ENCODE measurements at places on chromosomes 16 and 17.

DNA sequence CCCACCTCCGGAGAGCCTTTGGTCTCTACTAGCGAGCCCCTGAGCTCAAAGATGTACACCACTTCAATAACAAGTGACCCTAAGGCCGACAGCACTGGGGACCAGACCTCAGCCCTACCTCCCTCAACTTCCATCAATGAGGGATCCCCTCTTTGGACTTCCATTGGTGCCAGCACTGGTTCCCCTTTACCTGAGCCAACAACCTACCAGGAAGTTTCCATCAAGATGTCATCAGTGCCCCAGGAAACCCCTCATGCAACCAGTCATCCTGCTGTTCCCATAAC, 702 bp downstream of the SPN start:
- no peak for DNase-seq

GRCh38 chr17:67624886-67625656, 92.7 kb upstream of the NOL11 start:
- DNase-seq: no peak

GRCh38 chr17:54977744-54978143, 9.2 kb downstream of the STXBP4 start:
- DNase-seq: no peak

DNA sequence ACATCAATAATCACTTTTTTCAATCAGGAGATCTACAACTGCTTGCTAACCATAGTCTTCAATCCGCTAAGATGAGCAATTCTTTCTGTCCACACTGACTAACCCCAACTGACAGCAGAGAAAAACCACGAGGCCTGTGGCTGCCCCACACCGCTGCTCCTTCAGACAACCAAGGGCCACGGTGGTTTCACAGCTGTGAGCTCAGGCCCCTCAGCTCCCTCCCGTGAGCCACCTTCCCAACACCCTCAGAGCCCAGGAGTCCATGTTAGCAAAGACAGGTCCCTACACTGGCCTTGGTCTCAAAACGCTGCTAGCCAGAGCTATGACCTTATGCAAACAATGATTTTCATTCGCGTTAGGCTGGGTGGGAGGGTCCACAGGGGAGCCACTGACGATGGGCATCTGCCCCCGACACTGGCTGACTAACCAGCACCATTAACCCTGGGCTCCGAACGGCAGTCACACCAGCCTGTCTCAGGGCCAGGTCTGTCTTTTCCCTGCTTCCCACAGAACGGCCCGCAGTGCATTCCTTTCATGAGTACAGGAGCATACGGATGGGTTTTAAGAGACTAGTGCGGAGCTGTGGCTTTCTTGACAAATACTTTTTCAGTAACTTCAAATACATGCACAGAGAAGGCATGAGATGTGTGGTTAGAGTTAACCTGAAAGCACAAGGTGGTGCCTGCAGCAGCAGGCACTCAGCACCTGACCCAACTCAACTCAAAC, 67.3 kb downstream of the ANKRD11 start:
- no peak for DNase-seq

- DNase-seq: no peak
These were observed 35.3 kb downstream of the FAM20A start for GRCh38 chr17:68565661-68566441.

DNA sequence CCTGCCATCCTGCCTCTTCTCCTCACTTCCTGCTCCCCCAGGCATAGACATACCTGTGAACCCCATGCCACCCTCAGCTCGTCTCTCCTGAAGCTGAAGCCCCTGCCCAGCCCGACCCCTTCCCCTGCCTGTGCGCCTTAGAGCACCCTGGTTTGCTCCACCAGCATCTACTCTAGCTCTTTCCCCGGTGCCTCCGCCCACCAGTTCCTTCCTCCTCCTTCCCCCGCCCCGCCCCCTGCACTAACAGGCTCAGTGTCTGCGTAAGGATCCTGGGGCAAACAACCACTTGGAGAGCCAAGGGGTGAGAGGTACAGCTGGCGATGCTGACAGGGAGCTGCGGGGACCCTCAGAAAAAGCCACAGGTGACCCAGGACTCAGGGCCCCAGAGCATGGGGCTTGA, 1.9 kb downstream of the GPR142 start:
- DNase-seq: peak; percentile 59

DNA sequence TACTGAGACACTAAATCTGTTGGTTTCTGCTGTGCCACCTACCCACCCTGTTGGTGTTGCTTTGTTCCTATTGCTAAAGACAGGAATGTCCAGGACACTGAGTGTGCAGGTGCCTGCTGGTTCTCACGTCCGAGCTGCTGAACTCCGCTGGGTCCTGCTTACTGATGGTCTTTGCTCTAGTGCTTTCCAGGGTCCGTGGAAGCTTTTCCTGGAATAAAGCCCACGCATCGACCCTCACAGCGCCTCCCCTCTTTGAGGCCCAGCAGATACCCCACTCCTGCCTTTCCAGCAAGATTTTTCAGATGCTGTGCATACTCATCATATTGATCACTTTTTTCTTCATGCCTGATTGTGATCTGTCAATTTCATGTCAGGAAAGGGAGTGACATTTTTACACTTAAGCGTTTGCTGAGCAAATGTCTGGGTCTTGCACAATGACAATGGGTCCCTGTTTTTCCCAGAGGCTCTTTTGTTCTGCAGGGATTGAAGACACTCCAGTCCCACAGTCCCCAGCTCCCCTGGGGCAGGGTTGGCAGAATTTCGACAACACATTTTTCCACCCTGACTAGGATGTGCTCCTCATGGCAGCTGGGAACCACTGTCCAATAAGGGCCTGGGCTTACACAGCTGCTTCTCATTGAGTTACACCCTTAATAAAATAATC, 14.6 kb downstream of the STH start:
- DNase-seq: no peak

DNA sequence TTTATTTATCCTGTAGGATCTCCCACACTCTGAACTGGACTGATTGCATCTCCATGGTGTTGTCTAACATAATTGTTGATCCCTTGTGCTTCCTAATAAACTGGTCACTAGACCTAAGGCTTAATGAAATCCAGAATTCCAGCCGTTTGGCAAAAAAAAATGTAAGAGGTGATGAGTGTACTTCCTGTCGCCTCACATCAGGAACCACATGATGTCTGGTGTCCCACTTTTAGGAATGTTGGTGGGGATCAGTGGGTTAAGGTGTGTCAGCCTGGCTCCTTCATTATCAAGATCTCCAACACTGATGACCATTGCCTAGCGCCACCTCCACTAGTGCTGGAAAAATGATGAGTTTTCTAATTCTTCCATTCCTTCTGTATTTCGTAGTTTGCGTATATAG, 18.6 kb upstream of the LONP2 start:
- no peak for DNase-seq
